ENCODE measurements at places on chromosomes 2 and 18. TPM values are rescaled to one million over a fixed set of nuclear protein-coding genes. Genes with fewer than 3 reads are reported as not detected.

- DNase-seq, result no peak
Measured at GRCh38 chr18:80168982-80169381, 59.9 kb downstream of the ADNP2 start.

DNA sequence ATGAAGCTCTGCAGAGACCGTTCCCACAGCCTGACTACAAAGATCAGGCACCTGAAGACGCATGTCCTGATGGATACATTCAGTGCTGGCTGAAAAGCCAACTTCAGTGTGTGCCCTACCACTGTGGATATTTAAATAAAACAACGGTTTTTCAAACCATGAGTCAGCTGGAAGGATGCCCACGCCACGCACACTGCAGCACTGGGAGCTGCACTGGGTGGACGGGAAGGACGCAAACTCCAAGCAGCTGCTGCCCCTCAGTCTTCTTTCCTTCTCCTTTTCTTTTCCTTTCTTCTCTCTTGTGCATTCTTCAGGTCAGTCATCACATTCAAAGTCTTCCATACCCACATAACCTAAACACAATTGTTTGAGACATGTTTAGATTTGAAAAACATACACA is 7.9 kb downstream of the TMEM18 start:
- no peak for DNase-seq

DNA sequence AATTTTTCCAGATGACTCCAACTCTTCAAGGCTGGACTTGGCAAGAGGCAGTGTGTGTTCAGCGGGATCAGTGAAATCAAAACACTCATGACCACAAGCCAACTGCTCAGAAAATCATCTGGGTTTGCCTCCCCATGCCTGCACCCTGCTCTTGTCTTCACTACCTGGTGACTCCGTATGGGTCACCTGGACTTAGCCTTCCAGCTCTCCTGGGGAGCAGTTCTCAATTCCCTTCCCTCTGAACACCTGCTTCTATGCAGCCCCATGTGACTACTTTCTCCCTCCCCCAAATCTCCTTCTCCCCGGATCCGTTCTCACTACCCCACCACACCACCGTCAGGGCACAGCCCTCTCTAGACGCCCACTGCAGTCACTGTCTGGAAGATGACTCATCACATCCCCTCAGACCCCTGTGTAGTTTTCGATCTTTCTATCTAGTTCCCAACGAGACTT is 130.2 kb upstream of the ID2 start:
- no peak for DNase-seq

DNA sequence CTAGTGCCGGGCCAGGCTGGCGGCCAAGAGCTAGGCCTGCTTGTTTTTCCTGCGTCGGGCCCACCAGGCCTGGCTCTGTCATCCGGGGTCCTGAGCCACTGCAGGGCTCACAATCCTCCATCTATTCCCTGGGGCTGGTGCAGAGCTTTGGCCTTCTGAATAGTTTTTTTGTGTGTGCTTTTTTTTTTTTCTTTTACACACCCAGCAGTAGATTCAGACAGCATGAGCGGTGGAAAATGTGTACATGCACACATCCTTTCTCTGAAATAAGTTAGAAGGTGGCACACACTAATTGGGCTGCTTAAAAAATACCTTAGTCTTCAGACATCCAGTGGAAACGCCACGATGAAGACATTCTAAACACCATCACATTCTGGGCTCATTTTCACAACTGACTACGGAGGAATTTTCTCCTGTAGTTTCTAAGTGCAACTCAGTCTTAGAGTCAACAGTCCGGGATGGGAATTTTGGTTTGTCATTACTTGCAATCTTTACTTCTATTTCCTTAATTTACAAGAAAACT is 6.1 kb downstream of the ZFP36L2 start:
- DNase-seq, result no peak

DNA sequence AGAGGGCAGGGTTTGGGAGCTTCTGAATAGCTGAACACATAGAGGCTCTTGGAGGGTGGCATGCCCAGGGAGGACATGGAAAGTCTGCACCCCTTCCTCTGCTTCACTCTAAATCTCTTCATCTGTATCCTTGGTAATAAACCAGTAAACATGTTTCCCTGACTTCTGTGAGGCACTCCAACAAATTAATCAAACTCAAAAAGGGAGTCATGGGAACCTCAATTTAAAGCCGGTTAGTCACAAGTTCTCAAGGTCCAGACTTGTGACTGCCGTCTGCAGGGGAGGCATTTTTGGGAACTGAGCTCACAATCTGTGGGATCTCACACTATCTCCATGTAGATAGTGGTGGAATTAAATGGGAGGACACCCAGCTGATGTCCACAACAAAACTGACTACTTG is 33.1 kb upstream of the STON1 start:
- no peak for DNase-seq

- DNase-seq, result peak; percentile 17
Measured at GRCh38 chr2:169997140-169997887, 170.1 kb downstream of the UBR3 start.

- DNase-seq, result no peak
Measured at GRCh38 chr18:78782951-78783563, 196.6 kb upstream of the SALL3 start.

LAPTM4A gene
- total RNA-seq, result 157 TPM

GPR35 gene
- 0.39 TPM for total RNA-seq

Measured in GM23338 (cell line).